Stimulated activated CD4-positive, alpha-beta T cell treated with anti-CD3 and anti-CD28 coated beads, TNF-alpha, amount 100 ng/mL, for 48 hours (primary cell): ENCODE measurements at places on chromosomes 4 and X.

- DNase-seq: no peak
Observed at GRCh38 chrX:20244931-20245330, 21.8 kb downstream of the RPS6KA3 start.

DNA sequence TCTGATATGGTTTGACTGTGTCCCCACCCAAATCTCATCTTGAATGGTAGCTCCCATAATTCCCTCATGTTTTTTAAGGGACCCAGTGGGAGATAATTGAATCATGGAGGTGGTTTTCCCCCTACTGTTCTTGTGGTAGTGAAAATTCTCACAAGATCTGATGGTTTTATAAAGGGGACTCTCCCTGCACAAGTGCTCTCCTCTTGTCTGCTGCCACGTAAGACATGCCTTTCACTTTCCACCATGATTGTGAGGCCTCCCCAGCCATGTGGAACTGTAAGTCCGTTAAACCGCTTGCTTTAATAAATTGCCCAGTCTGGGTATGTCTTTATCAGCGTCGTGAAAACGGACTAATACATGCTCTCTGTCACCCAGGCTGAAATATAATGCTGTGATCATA lies 200.9 kb upstream of the SLIT2 start:
- no peak for DNase-seq

DNA sequence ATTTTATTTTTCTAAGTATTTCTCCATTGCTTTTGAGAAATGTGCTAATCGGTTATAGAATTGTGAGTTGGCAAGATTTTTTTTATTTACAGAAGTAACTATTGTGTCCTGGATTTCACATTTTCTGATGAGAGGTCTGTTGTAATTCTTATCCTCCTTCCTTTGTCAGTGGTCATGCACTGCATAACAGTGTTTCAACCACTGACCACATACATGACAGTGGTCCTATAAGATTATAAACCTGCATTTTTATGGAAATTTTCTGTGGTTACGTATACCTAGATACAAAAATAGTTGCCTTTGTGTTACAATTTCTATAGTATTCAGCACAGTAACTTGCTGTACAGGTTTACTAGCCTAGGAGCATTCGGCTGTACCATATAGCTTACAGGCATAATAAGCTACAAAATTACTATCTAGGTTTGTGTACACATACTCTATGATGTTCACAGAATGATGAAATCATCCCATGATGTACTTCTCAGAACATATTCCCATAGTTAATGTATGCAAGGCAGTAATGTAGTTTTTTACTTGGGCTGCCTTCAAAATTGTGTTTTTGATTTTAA lies 47.8 kb downstream of the APELA start:
- DNase-seq: no peak

DNA sequence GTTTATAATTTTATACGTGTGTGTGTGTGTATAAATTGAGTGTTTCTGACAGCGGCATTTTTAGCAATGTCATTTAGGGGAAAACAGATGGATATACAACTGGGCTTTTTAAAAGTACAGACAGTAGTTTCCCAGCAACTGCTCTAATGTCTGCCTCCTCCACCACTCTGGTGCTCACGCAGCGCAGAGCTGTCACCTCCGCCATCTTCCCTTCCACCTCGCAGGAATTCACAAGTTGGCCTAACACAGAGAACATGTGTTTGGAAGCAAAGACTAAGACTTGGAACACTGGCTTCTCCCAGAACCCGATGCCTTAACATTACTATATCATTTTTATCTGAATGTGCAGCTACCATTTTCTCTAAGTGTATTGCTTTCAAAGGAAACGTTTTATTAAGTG lies 158.3 kb upstream of the FSTL5 start:
- no peak for DNase-seq

GRCh38 chr4:118957722-118958445 lies 69.2 kb downstream of the SYNPO2 start:
- no peak for DNase-seq

DNA sequence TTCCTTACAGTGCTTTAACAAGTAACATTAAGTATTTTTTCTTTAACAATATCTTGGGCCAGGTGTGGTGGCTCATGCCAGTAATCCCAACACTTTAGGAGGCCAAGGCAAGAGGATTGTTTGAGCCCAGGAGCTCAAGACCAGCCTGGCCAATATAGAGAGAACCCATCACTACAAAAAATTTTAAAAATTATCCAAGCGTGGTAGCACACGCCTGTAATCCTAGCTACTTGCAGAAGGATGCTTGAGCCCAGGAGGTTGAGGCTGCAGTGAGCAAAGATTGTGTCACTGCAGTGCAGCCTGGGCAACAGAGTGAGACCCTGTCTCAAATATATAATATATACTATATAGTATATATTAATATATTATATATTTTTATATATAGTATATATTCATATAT lies 162.2 kb downstream of the ZNF674 start:
- no peak for DNase-seq

- DNase-seq: no peak
Observed at GRCh38 chrX:130893356-130894085, 9.5 kb downstream of the ENOX2 start.

GRCh38 chr4:23889391-23889790 lies 456 bp downstream of the PPARGC1A start:
- no peak for DNase-seq

GRCh38 chr4:23577398-23577797 lies 312.4 kb downstream of the PPARGC1A start:
- DNase-seq: no peak

- DNase-seq: no peak
Observed at GRCh38 chr4:154739111-154739510, 4.7 kb upstream of the LRAT start.

DNA sequence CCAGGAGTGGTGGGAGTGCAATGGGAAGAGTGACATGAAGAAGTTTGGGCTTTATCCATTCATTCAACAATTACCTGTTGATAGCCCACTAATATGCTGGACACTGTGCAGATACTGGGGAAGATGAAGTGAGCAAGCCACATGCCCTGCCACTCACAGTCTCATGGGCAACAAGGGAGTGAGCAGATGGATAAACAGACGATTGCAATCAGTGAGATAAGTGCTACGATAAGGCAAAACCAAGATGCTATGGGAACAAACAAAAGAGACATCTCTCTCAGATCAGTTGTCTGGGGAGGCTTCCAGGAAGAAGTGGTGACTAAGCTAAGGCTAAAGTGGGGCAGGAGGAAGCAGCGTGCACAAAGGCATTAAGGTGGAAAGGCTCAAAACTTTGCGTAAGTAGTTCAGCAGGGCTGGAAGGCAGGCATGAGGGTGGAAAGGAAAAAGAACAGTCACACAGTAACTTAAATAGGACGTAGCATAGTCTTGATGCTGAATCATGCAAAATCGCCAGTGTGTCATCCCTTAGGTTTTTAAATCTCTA lies 31.7 kb downstream of the GAB3 start:
- DNase-seq: no peak

DNA sequence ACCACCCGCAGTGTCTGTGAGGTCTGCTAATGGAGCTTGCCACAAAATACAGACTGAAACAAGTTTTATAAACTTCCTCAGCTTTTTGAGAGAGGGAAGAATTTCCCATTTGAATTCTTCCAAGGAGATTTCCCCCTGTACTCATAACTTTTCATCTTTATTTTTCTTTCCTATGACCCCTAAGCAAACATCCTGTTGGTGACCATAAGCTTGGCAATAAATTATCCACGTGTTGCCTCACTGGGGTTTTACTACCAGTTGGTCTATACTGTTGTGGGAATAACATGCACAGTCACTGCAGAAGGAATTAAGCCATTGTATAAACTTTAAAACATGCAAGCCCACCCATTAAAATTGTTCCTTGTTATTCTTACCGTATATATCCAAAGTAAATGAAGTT lies 86.2 kb downstream of the SLC39A8 start:
- no peak for DNase-seq

- DNase-seq: no peak
Observed at GRCh38 chr4:112594993-112595392, 41.7 kb downstream of the ZGRF1 start.

DNA sequence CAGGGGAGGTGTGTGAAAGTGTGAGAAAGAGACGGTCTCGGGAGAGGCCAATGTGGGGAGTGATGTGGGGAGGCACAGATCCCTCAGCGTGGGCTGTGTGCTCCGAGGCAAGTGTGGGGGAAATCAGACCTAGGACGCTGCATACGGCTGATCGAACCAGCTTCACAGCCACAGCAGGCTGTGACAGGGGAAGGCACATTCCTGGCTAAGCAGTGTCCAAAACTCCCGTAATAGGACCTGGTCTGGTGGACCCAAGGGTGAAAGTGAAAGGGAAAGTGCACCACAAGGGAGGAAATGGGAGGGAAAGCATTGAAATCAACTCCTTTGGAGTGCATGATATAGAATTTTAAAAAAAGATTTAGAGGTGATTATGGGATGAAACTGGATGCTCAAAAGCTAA lies 10.9 kb upstream of the RHOXF2 start:
- DNase-seq: no peak

DNA sequence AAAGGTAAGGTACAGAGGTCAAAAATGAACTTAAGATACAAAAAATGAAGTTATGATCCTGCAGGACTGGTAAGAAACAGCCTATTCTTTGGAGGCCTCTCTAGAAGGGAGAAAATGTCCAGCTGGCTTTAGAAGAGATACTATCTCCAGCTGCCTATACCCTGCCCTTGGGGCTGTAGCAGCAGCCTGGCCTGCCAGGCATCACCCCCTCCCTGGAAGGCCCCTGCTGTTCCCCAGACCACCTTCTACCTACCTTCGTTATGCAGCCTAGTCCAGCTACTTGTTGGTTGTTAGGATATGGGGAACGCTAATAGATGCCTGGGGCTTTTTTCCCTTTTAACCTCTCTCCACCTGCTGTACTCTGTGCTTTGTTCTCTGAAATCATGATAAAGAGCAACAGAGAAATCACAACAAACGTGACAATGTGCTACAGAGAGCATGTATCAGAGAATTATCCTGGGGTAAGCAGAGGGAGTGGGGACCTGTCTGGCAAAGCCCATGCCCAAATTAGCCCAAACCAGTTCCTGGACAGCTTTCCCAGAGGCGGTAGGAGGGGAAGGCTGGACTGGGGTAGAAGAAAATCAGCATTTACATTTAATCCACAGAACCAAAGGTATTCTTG lies 34.5 kb downstream of the FRMD7 start:
- DNase-seq: no peak

- DNase-seq: no peak
Observed at GRCh38 chr4:65023883-65024670, 614.8 kb upstream of the TECRL start.

DNA sequence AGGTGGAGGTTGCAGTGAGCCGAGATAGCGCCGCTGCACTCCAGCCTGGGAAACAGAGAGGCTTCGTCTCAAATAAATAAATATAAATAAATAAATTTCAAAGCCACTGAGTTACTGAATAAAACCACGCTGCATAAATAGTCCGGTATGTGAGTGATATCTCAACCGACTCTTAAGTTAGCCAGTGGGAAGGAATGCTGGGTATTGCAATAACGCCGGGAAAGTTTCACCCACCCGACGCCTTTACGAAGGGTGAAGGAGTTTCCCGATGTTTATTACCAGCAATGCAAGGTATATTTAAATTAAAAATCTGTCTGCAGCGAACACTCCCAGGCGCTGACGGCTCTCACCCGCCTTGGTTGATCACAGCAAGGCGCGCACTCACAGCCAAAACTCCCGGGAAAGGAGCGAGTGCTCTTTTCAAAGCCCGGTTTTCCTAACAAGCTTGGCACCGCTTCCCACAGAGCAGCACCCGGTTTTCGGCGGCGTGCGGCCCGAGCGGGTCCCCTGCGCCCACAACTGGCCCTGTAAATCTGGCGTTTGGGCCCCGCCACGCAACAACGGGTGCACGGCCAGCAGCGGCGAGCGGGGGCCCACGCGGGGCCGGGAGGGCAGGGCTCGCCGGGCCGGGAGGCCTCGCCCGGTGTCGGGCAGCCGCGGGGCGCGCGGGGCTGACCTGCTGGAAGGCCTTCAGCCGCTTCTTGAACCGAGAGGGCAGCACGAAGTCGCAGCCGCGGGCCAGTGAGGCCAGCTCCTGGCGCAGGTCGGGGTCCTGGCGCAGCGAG lies 13.7 kb downstream of the PPP2R3B start:
- DNase-seq: no peak

DNA sequence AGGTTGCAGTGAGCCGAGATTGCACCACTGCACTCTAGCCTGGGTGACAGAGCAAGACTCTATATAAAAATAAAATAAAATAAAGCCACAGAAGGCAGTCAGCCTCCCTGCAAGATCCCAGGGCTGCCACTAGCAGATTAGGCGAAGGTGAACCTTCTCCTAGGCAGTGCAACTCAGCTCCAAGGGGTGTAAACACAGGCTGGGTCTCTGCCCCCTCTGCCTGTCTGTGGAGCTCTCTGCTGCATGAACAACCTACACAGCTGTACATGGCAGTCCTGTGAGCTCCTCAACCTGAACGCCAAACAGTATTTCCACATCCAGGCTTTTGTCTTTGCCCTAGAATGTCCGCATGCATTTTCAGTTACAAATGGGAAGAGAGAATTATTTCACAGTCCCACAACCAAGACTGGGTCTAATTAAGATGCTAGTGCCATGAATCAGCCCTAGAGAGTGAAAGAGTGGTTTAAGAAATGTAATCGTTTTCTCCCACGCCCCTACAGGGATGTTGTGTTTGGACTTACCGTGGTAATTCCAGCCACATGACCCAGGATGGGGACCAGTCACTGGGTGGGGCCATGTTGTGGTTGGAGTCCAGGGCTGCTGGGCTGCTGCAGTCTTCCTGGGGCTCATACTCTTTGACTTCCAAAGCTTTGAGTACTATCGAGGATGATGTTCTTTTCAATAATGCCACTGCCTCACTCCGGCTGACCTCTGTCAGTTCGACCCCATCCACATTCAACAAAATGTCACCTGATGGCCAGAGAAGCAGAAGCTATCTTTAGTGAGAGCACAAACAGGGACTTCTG lies 99.0 kb downstream of the FIP1L1 start:
- DNase-seq: no peak
